Dermis lymphatic vessel endothelial cell (primary cell): ENCODE measurements at places on chromosomes 6 and 20. TPM values are rescaled to one million over a fixed set of nuclear protein-coding genes. Genes with fewer than 3 reads are reported as not detected.

Gene HLA-DRA
- 0.11 TPM in 1 of 2 replicates, not detected in the other for total RNA-seq

Gene SIRPB1
- 2.8 and 3.3 TPM in 2 replicates for total RNA-seq

Gene MMP24
- 0.09 and 0.11 TPM in 2 replicates for total RNA-seq

Gene SLC17A2
- total RNA-seq: not detected in 2 replicates

Gene SULF2
- total RNA-seq: 71.8 and 127 TPM in 2 replicates

Gene FBXO30
- 10.4 and 17.5 TPM in 2 replicates for total RNA-seq
